Chondrocyte (in vitro differentiated cells): ENCODE measurements at places on chromosomes 16 and 17. TPM values are rescaled to one million over a fixed set of nuclear protein-coding genes. Genes with fewer than 3 reads are reported as not detected.

GRCh38 chr16:82955741-82956348 is 329.1 kb downstream of the CDH13 start:
- no peaks in the 10 kb centered on the region for H3K27me3 ChIP-seq
- no peak overlapping the region for H3K4me3 ChIP-seq
- peaks cover 6% of the 10 kb centered on the region for H3K4me1 ChIP-seq
- peaks cover 2% of the 10 kb centered on the region for H3K36me3 ChIP-seq
- H3K27ac ChIP-seq = no peak overlapping the region

DNA sequence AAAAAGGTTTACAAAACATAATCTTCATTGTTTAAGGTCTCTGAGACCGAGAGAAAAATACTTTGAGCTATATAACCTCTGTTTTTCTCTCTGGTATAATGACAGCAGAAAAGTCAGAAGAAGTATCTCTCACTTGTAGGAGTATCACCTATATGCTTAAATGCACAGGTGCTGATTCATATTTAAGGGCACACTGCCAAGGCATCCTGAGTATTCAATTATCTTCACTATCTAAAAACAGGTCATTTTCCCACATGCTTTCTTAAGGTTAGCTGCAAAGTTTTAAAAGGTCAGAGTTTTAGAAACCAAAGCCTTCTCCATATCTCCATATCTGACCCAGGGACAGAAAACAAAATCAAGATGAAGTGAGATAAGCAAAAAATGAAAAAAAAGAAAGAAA is 99.3 kb upstream of the C17orf78 start:
- peaks cover 8% of the 10 kb centered on the region for H3K4me1 ChIP-seq
- no peak for DNase-seq
- H3K4me3 ChIP-seq = no peak overlapping the region
- H3K27ac ChIP-seq = no peak overlapping the region
- H3K27me3 ChIP-seq = no peaks in the 10 kb centered on the region

DNA sequence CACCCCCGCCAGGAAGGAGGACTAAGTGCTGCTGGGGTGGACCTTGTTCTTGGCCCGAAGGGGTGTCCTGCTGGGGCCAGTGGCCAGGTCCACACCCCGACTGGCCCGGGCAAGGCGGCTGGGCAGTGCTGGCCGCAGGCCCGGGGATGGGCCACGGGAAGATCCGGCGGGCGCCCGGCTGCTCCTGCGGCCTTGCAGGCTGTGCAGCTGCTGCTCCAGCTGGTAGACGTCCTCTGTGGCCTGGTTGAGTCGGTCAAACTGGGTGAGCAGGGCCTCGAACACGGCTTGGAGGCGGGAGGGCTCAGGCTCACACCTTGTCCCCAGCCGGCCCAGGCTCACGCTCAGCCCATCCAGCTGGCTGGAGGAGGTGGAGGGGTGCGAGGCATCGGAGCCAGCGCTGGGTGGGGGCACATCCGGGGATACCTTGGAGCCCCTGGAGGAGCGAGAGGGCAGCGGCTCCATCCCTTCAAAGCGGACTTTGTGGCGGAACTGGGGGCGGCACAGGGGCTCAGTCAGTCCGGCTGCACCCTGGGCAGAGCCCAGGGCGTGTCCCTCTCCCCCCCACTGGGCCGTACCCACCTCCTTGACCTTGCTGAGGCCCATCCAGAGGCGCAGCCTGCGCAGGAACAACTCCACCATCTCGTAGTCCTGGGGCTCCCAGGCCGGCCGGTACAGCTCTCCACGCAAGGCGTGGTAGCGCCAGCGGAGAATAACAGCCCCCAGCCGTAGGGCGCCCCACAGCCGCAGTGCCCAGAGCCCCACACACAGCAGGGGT is 42.1 kb downstream of the TSC2 start:
- no peak for DNase-seq
- no peaks in the 10 kb centered on the region for H3K27me3 ChIP-seq
- H3K36me3 ChIP-seq = peaks cover 7% of the 10 kb centered on the region
- H3K4me1 ChIP-seq = no peaks in the 10 kb centered on the region

GRCh38 chr17:57530508-57530907 is 214.6 kb downstream of the CCDC182 start:
- no peaks in the 10 kb centered on the region for H3K27me3 ChIP-seq
- peaks cover 14% of the 10 kb centered on the region for H3K4me1 ChIP-seq
- no peak overlapping the region for H3K27ac ChIP-seq
- H3K36me3 ChIP-seq = peaks cover 3% of the 10 kb centered on the region
- DNase-seq = no peak
- no peak overlapping the region for H3K4me3 ChIP-seq

DNA sequence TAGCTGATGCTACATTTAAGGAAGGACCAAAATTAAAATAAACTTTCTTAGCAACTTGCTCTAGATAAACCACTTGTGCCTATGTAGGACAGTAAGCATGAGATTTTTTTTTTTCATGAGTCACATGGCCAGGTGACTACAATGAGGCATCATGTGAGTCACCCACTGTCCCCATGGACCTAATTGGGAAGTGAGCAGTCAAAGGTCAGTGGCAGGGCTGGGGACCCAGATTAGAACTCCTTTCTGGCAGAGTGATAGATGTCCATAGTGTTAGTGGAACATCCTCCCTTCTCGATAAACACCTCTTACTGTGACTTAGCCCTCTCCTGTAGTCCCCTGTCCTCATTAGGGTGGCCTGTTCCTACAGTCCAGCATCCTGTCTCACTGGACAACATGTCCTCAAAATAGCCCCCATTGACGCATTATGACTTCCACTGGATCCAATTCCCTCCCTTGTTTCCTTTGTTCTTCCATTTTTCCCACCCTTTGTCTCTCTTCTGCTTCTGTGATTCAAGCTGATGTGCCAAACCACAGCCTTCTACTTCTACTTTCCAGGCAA is 12.4 kb downstream of the ITGB3 start:
- no peaks in the 10 kb centered on the region for H3K27me3 ChIP-seq
- H3K36me3 ChIP-seq = no peaks in the 10 kb centered on the region
- H3K4me1 ChIP-seq = peaks cover 28% of the 10 kb centered on the region
- H3K27ac ChIP-seq = peak overlapping the region; percentile 32
- DNase-seq = no peak

DNA sequence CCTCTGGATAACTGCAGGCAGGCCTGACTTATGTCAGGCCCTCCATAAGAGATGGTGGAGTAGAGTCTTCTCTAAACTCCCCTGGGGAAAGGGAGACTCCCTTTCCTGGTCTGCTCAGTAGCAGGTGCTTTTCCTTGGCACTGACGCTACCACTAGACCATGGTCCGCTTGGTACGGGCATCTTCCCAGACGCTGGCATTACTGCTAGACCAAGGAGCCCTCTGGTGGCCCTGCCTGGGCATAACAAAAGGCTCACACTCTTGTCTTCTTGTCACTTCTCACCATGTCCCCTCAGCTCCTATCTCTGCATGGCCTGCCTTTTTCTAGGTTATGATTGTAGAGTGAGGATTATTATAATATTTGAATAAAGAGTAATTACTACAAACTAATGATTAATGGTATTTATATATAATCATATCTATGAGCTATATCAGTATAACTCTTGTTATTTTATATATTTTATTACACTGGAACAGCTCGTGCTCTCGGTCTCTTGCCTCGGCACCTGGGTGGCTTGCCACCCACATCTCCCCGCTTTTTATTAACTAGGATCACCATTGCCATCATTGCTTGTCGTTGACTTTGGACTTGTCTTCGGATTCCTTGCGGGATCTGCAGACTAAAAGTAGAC is 59.8 kb upstream of the ARL4D start:
- DNase-seq = no peak
- H3K4me1 ChIP-seq = peaks cover 21% of the 10 kb centered on the region
- no peak overlapping the region for H3K27ac ChIP-seq
- no peaks in the 10 kb centered on the region for H3K27me3 ChIP-seq

GRCh38 chr17:77365584-77366186 is 224.9 kb downstream of the SEC14L1 start:
- H3K4me3 ChIP-seq = peak overlapping the region; percentile 20
- DNase-seq = peak; percentile 54
- H3K27me3 ChIP-seq = no peaks in the 10 kb centered on the region
- H3K27ac ChIP-seq = peak overlapping the region; percentile 94
- H3K4me1 ChIP-seq = peaks cover 54% of the 10 kb centered on the region

The CTRL gene
- total RNA-seq = not detected in 3 replicates
